Activated T-helper 1 cell treated with anti-CD3 and anti-CD28 coated beads, Interleukin-2, amount 50 U/mL, for 16 hours (primary cell): ENCODE measurements at places on chromosomes 12 and 14.

GRCh38 chr12:55385891-55386290 is 14.4 kb upstream of the OR6C65 start:
- DNase-seq, result no peak

GRCh38 chr14:94600148-94600545 is 12.0 kb upstream of the SERPINA3 start:
- DNase-seq, result no peak

- DNase-seq, result no peak
These were observed 173.5 kb upstream of the DYRK2 start for GRCh38 chr12:67474934-67475620.

DNA sequence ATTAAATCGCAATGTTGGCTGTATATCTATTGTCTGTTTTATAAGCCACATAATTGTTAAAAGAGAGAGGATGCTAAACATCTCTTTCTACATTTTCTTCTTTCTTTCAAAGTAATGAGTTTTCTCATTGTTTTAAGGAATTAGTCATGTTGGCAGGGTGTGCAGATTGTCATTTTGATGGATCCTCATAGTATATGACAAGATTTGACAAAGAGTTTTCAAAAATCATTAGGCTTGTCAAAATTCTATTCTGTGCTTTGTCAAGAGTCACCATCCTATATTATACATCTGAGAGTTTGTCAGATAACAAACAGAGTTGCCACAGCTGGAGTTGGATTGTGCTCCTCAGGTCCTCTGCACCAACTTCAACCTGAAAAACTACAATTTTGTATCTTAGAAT is 35.4 kb upstream of the APPL2 start:
- no peak for DNase-seq

DNA sequence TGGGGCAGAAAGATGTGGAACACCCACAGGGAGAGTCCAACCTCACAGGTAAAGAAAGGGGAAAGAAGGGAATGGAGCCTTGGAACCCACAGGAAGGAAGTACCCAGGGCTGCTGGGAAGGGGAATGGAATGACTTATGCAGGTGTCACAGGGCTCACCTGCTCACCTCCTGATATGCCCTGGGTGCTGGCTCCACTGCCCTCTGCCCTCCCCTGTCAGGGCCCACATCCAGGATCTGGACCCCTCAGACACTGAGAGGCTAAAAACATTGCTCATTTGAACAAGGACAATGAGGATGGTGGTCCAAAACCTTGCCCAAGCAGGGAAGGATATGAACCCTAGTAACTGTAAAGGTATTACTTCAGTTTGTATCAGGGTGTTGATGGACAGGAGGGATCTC is 19.3 kb downstream of the ZBTB39 start:
- DNase-seq, result no peak

GRCh38 chr12:1185460-1186182 is 194.6 kb downstream of the ERC1 start:
- no peak for DNase-seq

DNA sequence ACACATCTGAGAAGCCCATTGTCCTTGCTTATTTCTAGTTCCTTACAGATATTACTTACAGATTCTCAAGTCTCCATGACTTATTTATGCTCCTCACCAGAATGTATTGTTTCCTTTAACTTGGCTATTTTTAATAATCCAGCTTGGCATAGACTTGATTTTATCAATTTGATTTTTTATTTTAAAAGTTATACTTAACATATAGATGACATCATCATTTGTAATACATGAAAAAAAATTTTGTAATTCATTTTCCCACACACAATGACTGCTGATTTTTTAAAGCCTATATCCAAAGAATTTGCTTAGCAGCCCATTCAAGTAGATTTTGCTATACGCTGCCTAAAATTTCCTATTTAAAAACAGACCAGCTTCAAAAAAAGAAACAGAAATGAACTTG is 39.8 kb downstream of the PTPRR start:
- no peak for DNase-seq

DNA sequence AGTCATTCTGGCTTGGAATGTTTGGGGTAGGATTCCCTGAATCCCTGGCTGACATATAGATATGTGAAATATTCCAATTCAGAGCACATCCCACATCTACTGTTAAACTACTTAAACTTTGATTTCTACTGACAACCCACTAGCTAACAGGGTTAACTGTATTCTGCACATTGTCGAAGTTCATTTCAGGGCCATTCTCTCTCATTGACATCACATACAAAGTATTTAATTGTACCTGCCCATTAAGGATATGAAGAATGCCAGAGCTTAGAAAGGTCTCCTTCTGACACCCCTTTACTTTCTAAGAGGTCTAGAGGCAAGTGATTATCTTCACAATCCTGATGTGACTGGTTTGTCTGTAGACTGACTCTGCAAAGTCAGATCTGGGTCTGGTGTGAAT is 2.8 kb upstream of the DCN start:
- DNase-seq, result no peak

DNA sequence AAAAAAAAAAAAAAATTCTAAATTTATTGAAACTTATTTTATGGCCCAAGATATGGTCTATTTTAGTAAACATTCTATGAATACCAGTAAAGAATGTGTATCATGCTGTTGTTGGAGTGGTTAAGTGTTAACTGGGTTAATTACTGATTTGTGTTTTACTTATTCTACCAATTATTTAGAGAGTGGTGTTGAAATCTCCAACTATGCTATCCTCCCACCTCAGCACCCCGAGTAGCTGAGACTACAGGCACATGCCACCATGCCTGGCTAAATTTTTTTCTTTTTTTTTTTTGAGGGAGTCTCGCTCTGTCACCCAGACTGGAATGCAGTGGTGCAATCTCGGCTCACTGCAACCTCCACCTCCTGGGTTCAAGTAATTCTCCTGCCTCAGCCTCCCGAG is 72.2 kb downstream of the R3HDM2 start:
- DNase-seq, result no peak

- DNase-seq, result no peak
These were observed 96.2 kb upstream of the CPM start for GRCh38 chr12:69028941-69029729.

DNA sequence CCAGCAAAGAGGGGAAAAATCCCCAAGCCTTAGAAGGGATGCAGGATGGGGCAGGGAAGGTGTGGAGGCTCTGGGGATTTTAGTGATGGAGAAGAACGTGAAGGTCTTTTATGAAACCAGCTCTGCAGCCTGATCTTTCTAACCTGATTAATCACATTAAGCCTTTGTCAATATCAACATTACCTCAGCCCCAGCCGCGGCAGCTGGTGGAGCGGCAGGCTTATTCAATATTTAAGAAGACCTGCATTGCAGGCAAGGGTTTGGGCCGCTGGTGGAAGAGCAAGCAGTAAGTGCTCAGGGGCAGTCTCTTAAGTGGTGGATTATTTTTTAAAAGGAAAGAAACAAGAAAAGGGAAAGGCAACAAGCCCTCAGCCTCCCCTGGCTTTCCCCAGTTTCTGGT is 16.6 kb downstream of the RPH3A start:
- no peak for DNase-seq

GRCh38 chr12:74539765-74540526 is 2.3 kb downstream of the ATXN7L3B start:
- no peak for DNase-seq

- DNase-seq, result no peak
These were observed 85.3 kb downstream of the TMEM260 start for GRCh38 chr14:56664811-56665421.

DNA sequence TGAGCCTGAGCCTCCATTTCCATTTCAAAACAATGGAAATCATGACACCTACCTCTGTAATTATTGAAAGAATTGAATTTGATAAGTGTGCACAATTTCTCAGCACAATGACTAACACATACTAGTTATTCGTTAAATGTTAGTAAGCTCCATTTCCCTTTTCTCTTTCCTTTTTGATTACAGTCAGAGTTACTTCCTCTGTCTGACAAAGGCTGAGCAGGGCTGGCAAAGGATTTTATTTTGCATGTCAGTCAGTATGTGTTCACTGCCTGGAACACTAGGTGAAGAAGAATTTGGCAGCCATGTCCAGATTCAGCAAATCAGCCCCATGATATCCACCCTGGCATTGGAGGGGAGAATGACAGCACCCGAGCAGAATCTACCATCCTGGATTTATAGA is 12.2 kb upstream of the RHOJ start:
- DNase-seq, result no peak

DNA sequence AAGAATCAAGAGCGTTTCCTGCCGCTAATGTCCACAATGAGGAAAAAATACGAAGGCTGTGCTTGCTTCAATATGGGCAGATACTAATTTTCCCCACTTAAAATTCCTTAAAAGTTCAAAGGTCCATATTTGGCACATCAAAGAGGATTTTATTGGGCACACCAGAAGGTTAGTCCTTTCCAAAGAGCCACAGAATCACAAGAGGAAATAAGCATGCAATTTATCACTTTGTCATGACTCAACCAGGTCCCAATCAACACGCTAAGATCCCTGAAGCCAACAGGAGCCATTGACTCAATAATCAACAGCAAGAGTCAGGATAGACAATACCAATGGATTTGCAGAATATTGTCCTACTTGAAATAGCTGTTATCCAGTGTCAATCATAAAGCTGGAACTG is 80.6 kb downstream of the MAP1LC3B2 start:
- DNase-seq, result no peak

DNA sequence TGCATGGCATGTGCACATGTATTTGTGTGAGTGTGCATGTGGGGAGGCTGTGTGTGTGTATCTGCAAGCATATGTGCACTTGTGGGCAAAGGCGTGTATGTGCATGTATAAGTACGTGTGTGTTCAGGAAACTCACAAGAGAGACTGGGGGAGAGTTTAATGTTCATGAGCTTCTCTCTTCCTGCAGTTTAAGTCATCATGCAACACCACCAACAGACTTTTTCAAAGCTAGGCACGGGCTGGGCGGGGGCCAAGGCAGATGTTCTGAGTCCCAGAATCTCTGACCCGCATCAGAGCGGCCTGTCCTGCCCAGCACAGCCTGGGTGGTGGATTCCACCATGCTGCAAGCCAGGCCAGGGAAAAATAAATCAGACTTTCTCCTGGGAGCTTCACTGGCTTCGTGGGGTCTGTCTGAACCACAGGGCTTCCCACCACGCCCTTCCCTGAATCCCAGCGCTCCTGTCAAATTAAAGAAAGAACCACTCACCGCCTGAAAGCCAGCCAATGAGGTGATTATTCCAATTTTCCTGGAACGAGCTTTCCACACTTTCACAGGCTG is 75.7 kb downstream of the PITPNM2 start:
- DNase-seq, result no peak

DNA sequence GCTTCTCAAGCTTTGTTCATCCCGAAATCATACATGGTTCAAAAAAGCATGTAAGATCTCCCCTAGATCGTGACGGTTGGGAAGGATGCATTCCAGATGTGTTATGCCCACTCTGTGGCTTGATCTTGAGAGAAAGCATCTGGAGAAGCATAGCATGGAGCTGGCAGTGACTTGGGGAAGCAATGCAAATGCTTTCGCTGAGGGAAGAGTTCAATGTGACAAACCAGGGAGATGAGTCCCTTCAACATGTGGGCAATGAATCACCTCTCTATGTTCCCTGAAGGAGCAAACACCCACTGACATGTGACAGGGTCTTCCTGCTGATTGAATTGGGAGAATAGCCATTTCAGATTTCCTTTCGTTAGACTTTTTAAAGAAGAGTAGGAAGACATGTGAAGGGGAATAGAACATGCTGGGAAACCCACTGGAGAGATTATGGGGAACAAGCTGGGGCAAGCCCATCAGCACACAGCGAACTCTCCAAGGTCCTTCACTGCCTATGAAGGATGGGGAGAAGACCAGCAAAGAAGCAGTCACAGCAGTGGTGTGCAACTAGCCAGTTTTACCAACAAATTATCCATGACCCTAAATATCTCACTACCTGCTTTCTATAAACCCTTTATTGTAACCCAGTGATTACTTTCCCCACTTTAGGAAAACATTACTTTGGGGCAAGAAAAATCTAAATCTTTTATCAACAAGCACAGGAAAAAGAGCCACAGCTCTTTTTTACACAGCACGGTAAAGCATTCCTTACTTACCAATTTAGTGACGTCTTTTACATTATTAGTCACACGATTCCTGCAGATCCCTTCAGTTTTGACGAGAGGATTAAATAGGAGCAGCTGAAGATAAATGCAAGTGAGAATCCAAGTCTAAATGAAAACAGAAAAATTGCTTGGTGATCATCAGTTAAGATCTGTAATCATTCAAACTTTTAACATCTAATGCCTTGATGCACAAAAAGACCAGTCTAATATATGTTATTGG is 35.0 kb downstream of the KITLG start:
- no peak for DNase-seq

DNA sequence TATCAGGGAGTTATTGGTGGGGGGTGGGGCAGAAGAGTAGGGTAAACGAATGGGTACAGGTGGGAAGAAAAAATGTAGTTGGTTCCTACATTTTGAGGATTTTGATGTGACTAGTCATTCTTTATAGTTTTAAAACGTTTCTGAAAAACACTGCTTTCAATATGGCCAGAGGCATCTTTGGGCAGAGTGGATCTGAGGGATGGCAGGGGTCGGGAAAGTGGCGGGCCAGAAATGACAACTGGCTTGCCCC is 527 bp upstream of the ATP23 start:
- no peak for DNase-seq

GRCh38 chr14:50062438-50063085 is 53.8 kb downstream of the VCPKMT start:
- peak; percentile 70 for DNase-seq

DNA sequence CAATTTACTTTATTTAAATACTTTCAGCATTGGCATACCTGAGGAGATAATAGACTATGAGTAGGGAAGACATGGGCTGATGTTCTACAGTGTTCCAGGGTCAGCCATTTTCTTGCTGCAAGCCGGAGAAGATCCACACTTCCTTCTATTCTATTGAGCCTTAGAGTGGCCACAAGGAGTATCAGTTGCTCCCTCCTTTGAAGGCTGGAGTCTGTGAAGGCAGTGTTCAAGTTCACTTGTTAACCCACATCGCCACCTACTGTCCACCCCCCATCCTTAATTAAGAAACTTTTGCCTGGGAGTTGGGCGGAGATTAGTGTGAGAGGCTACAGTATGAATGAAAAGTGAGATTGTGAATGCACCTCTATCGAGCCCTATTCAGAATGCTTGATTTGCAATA is 666.6 kb downstream of the NRXN3 start:
- no peak for DNase-seq

DNA sequence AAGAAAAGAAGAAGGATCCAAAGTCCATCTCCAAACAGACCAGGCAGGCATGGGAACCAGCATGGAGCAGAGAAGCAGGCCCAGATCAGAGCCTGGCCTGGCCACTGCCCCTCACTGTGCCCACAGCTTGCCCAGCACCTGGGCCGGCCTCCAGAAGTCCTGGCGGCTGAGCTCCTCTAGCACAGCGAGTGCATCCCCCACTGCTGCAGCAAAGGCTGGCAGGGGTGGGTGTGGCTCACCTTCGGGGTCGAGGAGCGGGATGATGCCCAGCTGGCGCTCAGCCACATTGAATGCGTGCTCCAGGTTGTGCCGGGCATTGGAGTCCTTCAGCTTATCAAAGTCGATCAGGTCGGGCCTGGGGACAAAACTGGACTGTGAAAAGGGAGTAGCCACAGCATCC is 78.7 kb downstream of the SPTB start:
- DNase-seq, result no peak

GRCh38 chr12:7108003-7108795 is 815 bp downstream of the C1RL start:
- peak; percentile 54 for DNase-seq

- no peak for DNase-seq
These were observed 8.0 kb downstream of the RHOJ start for GRCh38 chr14:63212209-63212608.
